Adipocyte (in vitro differentiated cells): ENCODE measurements at places on chromosomes 12 and 14.

- DNase-seq, result no peak
These were observed 33.6 kb upstream of the TMX1 start for GRCh38 chr14:51206462-51206861.

DNA sequence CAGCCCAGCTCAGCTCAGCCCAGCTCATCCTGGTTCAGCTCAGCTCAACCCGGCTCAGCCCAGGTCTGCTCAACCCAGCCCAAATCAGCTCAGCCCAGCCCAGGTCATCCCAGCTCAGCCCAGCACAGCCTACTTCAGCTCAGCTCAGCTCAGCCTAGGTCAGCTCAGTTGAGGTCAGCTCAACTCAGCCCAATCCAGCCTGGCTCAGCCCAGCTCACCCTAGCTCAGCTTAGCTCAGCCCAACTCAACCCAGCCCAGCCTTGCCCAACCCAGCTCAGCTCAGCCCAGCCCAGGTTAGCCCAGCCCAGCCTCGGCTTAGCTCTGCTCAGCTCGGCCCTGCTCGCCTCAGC is 332.3 kb downstream of the TMEM121 start:
- DNase-seq, result no peak

GRCh38 chr14:101005447-101005846 is 101.9 kb upstream of the RTL1 start:
- DNase-seq, result no peak

DNA sequence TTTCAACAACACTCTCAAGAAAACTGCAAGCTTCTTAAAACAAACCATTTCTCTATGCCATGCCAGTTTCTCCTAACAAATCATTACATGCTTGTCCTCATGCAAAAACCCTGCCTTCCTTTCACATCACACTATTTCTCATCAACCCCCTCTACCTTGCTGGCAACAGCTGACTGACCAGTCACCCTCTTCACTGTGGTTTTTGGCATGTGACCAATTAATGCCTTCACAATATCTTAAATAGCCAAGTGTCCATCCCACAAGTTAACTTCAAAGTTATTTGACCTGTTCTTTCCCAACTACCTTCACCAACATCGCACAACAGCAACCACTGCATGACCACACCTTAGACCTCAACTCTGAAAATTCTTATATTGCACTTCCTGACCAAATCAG is 159.6 kb downstream of the CEP128 start:
- DNase-seq, result no peak

GRCh38 chr14:58812050-58812910 is 174.5 kb downstream of the DACT1 start:
- DNase-seq, result no peak

DNA sequence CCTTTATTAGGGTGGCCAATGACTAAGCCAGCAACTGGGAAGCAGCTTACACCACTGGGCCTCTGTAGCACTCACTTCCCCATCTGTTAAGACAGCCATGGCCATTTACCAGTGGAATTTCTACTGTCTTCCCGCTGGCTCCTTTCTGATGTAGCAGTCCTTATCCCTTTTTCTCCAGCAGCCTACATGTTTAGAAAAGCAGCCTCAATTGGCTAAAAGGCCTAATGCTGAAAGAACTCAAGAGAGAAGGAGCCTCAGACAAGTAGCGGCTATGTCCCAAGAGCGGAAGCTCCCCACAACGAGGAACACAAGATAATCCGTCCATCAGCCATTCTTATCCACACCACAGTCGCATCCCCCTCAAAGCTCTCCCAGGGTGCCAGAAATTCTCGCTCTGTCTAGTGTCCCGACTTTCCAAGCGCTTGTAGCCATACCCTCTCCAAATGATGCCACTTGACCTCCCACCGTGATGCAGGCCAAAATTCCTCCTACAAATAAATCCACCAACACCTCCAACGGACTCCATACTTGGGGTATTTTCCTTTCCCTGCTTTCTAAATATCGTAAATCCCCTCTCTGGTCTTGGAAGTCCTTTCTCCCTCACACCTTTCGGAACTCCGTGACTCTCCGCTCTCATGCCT is 624 bp downstream of the M6PR start:
- peak; percentile 69 for DNase-seq

DNA sequence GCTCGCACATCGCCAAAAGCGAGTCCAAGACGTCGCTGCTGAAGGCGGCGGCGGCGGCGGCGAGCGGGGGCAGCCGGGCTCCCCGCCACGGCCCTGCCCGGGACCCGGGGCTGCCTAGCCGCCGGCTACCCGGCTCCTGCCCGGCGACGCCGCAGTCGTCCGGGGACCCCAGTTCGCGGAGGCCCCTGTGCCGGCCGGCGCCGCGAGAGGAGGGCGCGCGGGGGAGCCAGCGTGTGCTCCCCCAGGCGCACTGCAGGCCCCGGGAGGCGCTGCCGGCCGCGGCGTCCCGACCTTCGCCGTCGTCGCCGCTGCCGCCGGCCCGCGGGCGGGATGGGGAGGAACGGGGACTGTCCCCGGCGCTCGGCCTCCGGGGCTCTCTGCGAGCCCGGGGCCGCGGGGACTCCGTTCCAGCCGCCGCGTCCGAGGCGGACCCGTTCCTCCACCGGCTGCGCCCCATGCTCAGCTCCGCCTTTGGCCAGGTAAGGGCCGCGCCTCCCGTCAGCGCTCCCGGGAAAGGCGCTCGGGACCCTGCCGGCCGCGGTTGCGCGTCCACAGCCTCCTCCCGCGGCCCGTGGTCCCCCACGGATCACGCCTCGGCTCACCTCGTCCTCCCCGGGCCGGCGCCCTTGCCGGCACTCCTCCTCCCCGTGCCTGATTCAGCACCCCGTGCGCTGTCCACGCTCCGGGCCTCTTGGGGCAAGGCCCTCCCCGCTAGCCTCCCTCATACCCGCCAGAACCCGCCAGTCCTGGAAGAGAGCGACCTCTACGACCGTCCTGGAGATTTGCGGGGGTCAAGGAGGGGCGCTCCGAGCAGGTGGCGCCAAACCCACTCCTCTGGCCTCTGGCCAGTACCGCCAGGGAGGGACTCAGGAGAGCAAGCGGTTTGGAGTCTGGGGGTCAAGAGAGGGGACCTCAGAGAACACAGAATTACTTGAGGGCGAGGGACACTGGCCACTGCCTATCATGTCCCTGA is 721 bp downstream of the CABP1 start:
- peak; percentile 71 for DNase-seq

DNA sequence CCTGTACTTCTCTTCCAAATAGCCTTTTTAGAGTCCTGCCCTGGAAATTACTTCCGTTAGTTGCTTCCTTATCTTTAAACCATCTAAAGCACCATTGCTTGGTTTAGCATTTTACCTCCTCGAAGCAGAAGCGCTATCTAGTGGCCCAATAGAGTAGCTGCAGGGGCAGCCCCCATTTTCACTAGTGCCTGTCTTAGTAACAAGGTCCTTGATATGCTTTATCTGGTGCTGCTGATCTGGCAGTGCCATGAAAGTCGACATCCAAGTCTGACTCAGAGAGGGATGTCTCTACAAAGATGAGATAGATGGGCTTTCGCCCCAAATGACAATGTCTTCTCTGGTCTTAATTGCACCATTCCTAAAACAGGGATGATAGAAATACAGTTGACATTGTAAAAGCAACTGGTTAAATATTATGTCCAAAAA is 25.0 kb upstream of the CIT start:
- peak; percentile 77 for DNase-seq

- DNase-seq, result no peak
These were observed 210.3 kb downstream of the EGLN3 start for GRCh38 chr14:33740531-33740930.

DNA sequence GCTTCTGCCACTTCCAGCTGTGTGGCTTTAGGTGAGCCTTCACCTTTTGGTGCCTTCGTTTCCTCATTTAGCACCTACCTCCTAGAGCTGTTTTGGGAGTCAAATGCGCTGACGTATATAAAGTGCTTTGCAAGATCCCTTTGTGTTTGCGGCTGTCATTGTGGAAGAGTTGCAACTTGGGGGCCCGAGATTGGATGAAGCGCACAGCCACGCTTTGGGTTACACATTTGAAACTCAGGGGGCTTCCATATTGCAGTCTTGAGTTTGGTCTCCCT is 636 bp upstream of the ARL6IP4 start:
- DNase-seq, result no peak

- peak; percentile 54 for DNase-seq
These were observed 451.8 kb upstream of the TBX3 start for GRCh38 chr12:115135800-115136211.

- DNase-seq, result peak; percentile 80
These were observed 133.1 kb downstream of the TMEM30B start for GRCh38 chr14:61147831-61148549.

GRCh38 chr12:93136253-93137055 is 207.4 kb upstream of the EEA1 start:
- DNase-seq, result no peak

DNA sequence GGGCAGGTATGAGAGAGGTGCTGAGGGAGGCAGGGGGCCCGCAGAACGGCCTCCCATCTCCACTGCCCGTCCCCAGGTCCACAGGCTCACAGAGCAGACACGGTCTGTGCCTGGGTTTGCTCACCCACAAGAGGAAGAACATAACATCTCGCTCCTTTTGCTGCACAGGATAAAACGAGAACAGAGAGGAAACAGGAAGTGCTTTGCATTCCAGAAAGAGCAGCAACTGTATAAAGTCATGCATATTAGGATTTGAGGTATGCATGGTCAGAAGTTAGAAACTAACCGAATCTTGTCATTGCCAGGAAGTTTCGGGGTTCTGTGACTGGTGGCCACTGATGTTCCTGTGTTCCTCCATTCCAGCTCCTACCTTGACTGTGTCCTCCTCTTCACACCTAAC is 25.0 kb downstream of the NTF3 start:
- DNase-seq, result peak; percentile 72

- DNase-seq, result no peak
These were observed 230.2 kb downstream of the VRK1 start for GRCh38 chr14:97027256-97027999.

DNA sequence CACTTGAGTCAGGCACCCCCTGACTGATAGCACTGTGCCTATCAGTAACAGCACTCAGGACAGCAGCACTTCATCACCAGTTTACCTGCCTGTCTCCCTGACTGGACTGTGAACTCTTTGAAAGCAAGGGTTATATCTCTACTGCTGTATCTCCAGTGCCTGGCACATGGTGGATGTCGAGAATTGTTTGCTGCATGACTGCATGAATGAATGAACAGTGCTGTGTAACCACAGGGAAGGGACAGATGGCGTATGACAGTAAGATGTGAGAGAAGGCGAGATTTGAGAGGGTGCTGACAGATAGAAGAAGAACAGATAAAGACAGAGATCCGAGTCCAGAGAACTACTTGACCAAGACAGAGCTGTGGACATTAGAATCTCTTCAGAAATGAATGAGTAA is 29.7 kb downstream of the BRAP start:
- no peak for DNase-seq

- DNase-seq, result peak; percentile 25
These were observed 52.8 kb downstream of the HMGA2 start for GRCh38 chr12:65876898-65877721.

GRCh38 chr12:42180990-42181596 is 36.4 kb upstream of the GXYLT1 start:
- DNase-seq, result peak; percentile 47

GRCh38 chr12:89384050-89384758 is 31.9 kb upstream of the DUSP6 start:
- DNase-seq, result peak; percentile 95

DNA sequence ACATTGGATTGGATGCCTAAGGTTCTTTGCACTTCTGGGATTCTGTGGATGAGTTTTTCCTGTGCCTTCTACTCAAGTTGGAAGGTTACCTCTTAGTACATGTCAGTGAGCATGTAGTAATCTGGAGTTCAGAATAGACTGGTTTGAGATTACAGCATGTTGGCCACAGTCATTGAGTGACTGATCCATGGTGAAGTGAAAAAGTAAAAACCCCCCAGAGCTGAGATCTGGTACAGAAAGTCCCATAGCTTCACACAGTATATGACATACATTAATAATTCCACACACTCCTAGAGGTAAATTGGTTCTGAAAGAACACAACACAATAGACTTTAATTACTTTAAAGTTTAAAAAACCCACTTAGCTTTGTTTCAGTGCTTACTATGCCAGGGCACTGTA is 11.9 kb upstream of the CCND2 start:
- DNase-seq, result no peak

- DNase-seq, result no peak
These were observed 36.3 kb downstream of the RIN3 start for GRCh38 chr14:92549859-92550230.

DNA sequence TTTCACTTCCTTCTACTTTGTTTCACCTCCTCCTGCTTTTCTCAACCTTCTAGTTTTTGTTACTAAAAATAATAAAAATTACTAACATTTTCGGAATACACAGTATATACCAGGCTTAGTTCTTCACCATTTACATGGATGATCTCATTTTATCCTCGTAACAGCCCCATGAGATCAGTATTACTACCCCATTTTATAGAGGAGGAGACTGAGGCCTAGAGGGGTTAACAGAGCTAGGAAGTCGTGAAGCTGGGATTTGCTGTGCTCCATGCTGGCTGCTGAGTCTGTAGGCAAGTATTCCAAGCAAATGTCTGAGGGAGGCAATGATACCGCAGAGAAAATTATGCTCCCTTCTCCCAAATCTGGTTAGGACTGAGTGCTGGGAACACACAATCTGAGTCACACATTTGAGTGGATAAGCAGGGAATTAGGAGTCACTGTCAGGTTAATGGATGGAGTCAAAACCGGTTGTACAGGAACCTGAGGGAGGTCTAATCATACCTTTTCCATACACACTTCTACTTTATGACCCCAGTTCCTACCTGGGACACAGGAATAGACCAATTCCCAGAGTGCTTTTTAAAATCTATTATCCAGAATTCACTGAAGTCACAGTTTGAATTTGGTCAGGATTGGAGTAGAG is 51.1 kb downstream of the ZFYVE26 start:
- no peak for DNase-seq

- no peak for DNase-seq
These were observed 211.5 kb upstream of the CRY1 start for GRCh38 chr12:107304588-107305532.

DNA sequence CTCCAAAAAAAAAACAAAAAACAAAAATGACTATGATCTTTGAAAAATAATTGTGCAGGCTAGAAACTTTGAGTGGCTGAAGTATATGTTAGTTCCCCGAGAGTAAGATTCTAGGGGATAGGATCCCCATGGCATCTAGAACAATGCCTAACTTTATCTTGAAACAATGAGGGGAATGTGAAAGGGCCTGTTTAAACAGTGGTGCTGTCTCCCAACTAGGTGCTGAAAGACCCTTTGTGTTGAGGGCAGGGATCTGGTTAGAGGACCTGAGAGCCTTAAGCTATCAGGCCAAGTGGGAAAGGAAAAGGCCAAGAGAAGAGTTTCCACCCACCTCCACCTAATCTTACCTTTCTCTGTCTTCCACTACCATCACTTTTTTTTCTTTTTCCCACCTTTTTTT is 6.8 kb upstream of the YLPM1 start:
- DNase-seq, result no peak

- no peak for DNase-seq
These were observed 67.2 kb upstream of the TMEM263 start for GRCh38 chr12:106888348-106888970.

GRCh38 chr14:51479584-51480325 is 172.0 kb upstream of the FRMD6 start:
- peak; percentile 70 for DNase-seq

- DNase-seq, result no peak
These were observed 169.7 kb downstream of the MYRFL start for GRCh38 chr12:69994724-69995173.
